ENCODE measurements at places on chromosomes 7 and 10.

GRCh38 chr10:60942134-60942787 is 1.7 kb downstream of the RHOBTB1 start:
- no peak for DNase-seq

- no peak for DNase-seq
Measured at GRCh38 chr10:132595021-132595420, 57.4 kb downstream of the INPP5A start.

- DNase-seq, result no peak
Measured at GRCh38 chr7:101608772-101609713, 20.1 kb downstream of the MYL10 start.

GRCh38 chr10:52956861-52957260 is 184.3 kb upstream of the MBL2 start:
- DNase-seq, result no peak

DNA sequence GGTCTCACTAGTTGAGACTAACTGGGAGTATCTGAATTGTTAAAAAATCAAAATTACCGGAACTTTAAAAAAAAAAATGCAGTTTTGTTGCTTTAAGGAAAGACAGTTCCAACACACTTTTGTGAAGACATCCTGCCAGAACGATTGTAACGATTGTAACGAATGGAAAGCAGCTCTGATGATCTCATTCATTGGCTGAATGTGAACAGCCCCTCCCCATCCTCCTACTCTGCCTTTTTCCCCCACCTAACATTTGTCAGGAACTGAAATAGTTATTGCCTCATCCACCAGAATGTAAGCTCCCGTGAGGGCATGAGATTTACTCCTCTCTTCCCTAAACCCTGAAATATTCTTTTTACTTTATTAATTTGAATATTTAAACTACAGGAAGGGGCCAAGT is 23.1 kb upstream of the ZC3HAV1L start:
- DNase-seq, result no peak

DNA sequence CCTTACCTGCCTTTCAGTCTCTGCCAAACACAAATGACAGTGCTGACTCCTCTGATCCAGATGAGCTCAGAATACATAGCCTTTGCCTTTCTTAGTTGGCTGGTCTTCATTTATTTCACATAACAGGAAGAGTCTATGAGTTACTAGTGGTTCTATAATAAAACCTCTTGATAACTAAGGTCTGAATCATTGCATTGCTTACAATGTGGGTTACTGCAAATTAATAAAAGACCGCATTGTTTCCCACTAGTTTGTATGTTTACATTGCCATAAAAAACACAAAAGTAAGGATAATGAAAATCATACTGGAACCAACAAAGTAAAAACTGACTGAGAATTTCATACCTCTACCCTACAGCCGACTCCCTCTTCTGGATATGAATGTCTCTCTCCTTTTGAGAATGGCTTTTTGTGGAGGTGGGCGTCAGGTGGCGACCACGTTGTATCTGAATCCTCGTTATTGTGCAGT is 62.0 kb upstream of the AKR1E2 start:
- no peak for DNase-seq

DNA sequence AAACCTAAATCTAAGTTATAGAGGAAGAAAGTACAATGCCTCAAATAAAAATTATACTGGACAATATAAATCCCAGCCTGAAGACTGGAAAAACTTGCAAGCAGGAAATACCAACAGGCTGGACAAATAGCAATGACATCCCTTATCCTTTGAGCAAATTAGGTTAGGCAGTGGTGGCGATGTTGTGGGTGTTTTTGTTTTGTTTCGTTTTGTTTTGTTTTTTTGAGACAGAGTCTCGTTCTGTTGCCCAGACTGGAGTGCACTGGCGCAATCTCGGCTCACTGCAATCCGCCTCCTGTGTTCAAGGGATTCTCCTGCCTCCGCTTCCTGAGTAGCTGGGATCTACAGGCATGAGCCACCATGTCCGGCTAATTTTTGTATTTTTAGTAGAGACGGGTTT is 57.3 kb upstream of the TES start:
- DNase-seq, result no peak

GRCh38 chr7:156096771-156097538 is 284.7 kb upstream of the SHH start:
- no peak for DNase-seq

DNA sequence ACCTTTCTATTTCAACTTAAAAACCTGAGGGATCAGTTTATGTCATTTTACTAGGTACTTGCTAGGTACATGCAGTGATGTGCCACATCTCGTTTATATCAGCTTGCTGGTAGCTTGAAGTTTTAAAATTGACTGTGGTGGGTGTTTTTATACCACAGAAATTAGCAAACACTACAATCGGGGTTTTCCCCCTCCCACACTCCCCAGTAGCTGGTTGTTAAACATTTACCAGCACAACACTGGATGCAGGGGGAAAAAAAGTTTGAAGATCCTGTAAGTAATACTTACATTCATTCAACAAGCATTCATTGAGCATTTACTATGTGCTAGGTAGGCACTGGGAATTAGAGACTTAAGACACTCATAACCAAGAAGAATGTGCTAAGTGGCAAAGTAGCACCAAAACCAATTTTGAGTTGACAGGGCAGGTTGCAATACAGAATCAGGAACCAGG is 32.6 kb downstream of the USP6NL start:
- DNase-seq, result no peak

DNA sequence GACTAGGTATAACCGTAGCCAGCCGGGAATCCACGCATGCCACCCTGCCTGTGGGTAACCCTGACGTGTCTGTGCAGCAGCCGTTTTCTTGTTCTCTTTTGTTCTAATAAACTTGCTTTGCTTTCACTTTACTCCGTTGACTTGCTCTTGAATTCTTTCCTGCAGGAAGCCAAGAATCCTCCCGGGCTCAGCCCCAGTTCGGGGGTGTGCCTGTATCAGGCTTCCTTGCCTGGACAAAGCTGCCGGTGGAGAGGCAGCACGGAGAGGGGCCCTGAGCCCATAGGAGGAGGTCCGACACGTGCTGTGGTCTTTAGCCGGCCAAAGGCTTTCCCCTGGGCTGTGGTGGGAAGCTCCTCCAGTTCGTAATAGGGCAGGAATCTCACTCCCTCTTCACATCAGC is 256.5 kb upstream of the PPP2R2D start:
- DNase-seq, result no peak

DNA sequence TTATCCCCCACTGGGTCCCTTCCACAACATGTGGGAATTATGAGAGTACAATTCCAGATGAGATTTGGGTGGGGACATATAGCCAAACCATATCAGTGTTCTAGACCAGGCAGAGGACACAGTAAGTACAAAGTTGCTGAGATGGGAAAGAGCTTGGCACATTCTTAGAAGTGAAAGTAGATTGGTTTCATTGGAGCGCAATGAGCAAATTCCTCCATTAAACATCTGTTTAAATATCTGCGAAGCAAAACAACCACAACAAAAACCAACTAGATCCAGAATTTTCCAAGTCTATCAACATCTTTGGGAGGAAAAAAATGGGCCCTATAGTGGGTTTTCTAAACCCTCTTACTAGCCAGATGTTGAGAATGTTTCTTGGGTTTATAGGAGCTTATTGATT is 80.0 kb upstream of the STEAP1B start:
- DNase-seq, result no peak

GRCh38 chr7:108627476-108628051 is 57.9 kb downstream of the DNAJB9 start:
- no peak for DNase-seq

DNA sequence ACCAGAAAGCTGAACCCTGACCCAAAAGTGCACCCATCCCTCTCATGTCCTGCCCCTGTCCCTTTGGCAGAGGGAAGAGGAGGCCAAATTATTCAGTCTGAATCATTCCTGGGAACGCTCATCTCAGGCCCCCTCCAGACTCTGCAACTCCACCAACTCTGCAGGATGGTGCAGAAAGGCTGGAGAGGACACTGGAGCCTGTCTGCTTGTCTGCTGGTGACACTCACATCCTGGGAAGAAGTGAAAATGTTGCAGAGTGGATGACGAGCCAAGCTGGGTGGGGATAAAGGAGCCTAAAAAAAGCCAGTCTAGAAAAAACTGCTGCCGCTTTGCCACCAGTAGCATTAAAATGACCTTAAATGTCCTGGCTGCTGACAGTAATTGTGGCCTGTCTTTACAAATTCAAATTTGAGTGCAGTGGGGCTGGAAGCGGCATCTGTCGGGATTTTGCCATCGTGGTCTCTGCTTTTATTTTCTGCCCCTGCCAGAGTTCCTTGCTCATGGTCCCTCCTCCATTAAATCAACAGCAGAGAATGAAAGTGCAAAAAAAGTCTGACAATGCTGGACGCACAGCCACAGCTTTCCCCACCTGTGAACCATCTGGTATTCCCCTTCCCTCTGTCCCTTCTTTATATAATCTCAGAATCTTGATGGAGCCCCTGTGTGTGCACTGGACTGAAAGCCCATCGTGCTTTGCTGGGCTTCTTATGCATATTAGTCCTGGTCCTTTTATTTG is 63.9 kb downstream of the STK17A start:
- DNase-seq, result no peak

- DNase-seq, result no peak
Measured at GRCh38 chr7:45223728-45224630, 66.4 kb downstream of the RAMP3 start.

DNA sequence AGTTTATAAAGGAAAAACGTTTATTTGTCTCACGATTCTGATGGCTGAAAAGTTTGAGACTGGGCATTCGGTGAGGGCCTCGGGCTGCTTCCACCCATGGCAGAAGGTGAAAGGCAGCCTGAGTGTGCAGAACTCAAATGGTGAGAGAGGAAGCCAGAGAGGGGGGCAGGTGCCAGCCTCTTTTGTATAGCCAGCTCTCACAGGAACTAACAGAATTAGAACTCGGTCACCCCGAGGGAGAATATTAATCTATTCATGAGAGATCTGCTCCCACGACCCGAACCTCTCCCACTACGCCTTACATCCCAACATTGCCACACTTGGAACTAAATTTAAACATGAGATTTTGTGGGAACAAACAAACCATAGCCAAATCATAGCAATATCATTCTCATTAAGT is 112.6 kb downstream of the ZPBP start:
- DNase-seq, result no peak

DNA sequence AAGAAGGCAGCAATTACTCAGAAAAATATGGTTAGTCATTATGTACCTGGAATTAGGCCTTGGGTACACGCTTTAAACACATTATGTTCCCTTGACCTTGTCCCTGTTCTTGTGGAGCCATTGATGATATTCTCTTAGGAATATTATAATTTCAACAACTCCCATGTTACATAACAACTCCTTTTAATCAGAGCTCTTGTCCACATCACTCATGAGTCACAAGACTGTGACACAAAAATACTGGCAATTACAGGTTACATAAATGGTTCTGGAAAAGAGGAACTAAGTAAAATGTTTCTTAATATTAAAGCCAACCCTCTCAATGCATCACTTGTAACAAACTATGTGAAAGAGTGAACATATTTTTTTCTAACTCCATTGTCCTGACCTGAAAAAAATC is 143.8 kb upstream of the PCLO start:
- no peak for DNase-seq

- no peak for DNase-seq
Measured at GRCh38 chr10:28704464-28705161, 27.3 kb downstream of the BAMBI start.

GRCh38 chr10:88978463-88978862 is 12.1 kb upstream of the FAS start:
- no peak for DNase-seq
